ENCODE measurements at places on chromosomes 4 and X.

DNA sequence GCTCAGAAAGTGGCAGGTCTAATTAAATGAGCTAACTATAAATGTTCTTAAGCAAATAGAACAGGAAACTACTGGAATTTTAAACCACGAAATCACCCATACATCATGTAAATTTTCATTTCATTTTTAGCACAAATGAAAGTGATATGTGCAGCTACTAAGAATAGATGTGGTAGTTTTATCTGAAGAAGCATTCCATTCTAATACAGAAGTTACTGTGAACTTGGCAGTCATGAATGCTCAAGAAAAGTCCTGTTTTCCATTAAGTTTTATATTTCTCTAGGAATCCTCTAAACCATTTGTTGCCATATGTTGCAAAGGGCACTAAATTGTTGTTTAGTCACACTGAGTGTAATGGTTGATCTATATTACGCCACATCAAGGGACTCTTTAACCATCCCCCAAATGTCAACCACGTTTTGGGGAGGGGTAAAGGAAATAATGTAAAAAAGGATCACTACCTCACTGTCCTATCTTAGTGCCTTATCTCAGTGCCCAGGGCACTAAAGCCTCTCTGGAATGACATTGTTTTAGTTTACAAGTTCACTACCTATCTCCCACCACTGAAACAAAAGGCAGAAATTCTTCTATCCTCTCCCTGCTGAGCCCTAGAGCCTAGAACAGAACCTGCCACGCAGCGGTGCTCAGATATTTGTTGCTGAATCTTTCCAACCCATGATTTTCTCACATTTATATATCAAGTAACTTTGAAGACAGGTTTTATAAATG, 118.0 kb downstream of the SHISA3 start:
- no peak for DNase-seq

DNA sequence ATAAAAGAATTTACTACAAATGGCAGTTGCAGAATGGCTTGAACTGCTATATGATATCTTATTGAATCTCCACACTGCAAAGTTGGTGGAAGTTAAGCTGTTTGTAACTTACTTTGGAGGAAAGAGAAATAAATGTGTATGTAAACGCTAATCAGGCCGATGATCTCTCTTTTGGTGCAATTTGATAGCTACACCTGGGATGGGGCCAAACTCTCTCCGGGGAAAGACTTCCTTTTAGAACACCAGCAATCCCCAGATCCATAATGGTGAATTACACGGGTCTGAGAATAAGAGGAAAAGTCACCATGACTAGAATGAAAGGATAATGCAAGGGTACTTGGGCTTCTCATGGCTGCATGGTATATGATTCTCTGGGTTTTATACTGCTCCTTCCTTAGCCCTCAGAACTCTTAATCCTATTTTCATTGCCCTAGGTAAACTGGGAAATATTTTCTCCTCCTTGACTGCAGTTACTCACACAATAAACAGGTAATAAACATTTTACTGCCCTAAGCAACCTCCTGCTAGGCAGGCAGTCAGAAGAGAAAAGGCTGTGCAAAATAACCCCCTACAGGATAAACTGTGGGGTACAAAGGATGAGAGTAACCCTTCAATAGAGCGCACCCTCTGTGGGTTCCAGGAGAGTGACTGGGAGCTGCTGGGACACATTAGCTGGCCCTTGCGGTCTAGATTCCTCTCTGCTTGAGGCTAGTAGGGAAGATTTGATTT, 109.3 kb downstream of the MGST2 start:
- no peak for DNase-seq

- no peak for DNase-seq
These were observed 32.1 kb downstream of the CDX4 start for GRCh38 chrX:73478961-73479360.

DNA sequence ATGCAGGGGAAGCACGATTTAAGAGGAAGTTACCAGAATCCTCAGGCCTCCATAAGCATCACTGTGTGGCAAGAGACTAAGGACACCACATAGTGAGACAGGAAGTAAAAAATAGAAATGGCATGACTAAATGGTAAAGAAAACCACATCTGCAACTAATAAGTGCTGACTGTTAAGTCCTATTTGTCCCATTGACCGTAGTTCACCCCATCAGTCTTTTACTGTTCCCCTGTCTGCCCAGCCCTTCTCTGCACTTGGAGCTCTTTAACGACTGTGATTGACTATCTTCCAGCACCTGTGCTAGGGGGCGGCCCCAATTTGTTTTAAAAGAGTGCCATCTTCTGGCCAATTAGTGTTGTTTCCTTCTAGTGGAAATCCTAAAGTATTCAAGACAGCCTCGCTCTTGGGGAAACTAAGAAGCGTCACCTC, 94.2 kb downstream of the MAOA start:
- no peak for DNase-seq

DNA sequence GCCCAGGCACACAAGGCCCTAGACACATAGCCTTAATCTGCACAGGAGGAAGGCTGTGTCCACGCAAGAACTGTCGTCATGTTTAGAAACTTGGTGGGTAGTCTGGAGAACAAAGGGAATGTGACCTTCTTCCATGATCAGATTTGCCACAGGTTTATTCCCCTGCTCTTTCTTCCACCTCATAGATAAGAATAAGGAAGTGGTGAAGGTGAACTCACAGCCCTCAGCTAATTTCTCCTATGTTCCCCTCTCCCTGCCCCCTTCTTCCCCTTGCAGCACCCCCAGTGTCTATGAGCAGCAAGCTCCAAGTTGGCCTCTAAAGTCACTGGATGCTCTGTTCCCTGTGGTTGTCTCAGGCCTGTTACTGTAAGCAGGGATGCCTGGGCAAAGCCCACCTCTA, 39.8 kb upstream of the LAS1L start:
- DNase-seq: no peak

DNA sequence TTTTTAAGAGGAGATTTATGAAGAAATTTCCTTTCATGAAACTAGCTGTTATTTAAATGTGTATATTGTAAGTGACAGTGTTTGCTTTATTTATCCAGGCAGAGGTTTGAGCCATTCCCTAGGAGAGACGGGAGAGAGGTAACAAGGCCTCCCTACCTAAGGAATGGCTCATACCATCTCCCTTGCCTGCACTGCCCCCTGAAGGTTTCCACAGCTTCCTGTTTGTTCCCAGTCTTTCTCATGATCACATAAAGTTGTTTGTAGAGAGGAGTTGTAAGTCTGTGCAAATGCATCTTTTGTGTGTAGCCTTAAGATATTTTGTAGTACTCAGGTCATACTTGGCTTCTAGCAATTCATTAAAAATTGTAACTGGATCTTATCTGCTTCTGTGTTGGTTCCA, 1504.5 kb upstream of the PCDH10 start:
- DNase-seq: no peak

DNA sequence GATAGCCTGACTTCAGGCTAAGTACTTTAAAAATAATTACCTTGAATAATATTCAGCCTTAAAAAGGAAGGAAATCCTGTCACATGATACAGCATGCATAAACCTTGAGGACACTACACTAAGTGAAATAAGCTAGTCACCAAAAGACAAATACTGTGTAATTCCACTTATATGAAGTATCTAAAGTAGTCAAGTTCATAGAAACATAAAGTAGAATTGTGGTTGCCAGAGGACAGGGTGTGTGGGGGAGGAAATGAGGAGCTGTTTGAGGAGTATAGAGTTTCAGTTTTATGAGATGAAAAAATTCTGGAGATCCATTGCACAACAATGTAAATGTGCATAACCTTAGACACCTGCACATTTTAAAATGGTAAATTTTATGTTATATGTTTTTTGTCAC, 5.6 kb upstream of the STPG2 start:
- no peak for DNase-seq

DNA sequence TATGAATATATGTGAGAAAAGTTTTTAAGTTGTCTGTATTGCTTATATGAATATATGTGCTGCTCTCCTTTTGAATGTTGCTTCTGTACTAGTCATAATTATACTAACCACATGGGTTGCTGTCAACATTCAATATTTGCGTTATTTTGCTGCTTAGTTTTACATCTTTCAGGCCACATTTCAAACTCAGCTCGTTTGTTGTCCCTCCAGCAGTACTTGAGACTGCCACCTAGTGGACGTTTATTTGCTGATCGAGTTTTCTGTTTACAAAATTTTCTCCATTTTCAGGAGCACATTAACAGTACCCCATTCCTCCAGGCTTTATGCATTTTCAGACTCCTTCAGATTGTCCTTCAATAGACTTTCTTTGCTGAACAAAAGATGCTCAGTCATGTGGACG, 75.8 kb downstream of the NUDT11 start:
- no peak for DNase-seq

GRCh38 chr4:128757712-128758111, 51.8 kb upstream of the JADE1 start:
- no peak for DNase-seq

- DNase-seq: no peak
These were observed 46.8 kb upstream of the ELF2 start for GRCh38 chr4:139223682-139224317.

GRCh38 chr4:163707873-163708272, 213.4 kb downstream of the TMA16 start:
- DNase-seq: no peak

- no peak for DNase-seq
These were observed 59.7 kb upstream of the PGRMC2 start for GRCh38 chr4:128347175-128347868.

DNA sequence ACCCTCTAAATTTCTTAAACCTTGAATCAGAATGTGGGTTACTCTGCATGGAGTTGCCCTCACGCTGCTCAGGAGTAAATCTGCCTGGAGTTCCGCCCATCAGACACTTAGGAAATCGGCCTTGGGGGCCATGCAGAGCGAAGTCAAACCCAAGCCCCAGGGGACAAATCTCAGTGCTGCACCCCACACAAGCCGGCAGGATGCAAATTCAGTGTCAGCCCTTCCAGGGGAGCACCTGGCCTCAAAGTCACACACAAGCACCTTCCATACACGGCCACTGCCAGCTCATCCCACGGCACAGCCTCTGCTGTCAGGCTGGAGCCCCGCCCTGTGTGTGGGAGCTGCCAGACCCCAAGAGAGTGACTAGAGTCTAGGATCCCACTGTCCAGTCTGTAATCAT, 27.4 kb downstream of the RNF212 start:
- no peak for DNase-seq

DNA sequence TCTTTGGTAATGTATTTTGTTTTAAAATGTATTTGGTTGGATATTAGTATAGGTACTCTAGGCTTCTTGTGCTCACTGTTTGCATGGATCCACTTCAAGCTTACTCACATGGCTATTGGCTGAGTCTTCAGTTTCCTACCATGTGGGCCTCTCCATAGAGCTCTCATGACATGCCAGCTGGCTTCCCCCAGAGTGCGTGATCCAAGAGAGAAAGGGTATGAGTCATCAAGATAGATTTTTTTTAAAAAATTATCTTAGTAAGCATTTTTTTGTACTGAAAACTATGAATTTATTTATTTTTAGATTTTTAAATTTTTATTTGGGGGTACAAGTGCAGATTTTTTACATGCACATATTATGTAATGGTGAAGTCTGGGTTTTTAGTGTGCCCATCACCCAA, 219.1 kb upstream of the AMOT start:
- DNase-seq: no peak

GRCh38 chr4:40599431-40599830, 30.2 kb downstream of the RBM47 start:
- DNase-seq: no peak

DNA sequence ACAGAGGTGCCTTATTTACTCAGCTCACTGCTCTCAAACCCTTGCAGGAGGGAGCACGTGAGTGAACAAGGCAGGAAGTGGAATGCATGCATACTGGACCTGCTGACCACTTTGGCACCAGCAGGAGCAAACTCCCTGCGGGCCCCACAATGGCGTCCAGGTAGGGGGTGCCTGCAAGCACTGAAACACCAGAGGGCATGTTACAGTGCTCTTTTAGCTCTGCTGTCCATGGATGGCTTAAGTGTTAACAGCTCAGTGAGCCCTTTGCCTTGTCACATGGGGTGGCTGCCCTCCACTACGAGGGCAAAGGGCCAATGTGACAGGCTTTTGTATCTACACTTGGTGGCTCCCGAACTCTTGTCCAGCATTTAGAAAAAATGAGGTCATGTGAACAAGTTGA, 199.5 kb upstream of the UGT8 start:
- no peak for DNase-seq

GRCh38 chr4:8560265-8561047, 19.7 kb upstream of the GPR78 start:
- DNase-seq: no peak

DNA sequence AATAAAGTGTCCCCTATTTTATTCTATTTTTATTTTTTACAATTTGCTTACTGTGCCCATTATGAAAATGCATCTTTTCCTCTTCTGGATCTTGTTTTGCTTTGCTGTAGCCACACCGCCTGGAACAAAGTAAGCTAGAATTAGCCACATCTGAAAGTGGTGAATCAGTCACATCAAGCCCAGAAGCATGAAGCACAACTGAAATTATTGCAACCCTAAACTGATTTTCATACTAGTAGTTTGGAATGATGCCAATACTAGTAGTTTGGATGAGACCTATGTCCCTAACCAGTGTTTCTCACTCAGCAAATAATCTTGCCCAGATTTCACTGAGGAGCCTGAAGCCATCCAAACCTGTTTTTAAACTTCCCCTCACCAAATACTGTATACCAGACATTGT, 303.0 kb downstream of the EPHA5 start:
- no peak for DNase-seq

GRCh38 chr4:86950831-86951525, 16.2 kb downstream of the AFF1 start:
- DNase-seq: no peak

DNA sequence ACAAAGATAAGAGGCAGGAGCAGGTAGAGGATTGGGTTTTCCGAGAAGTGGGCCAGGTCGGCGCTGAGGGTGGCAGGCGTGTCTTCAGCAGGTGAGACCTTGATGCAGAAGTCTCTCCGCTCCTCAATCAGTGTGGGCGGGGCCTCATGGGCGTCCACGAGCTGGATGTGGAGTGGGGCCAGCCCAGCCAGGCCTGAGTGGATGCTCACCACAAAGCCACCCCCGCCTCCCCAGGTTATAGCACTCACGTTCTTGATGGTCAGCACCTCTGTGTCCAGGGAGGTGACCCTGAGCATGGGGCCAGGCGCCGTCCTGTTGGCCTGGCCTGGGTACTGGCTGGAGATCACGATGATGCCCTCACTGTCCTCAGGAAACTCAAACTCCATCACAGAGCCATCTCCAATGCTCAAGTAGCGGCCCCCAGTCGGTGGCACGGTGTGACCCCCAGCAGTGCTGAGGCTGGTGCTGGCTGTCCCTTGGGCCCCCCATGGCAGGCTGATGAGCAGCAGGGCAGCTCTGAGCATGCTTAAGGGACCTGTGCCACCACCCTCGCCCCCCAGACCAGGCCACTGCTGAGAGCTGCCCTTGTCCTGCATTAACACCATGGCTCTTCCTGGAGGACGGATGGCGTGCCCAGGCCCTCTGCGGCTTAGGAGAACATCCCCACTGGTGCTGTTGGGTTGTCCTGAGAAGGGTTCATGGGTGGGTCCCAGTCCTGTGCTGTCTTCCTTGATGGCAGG, 1.9 kb downstream of the SLC10A3 start:
- DNase-seq: no peak

- no peak for DNase-seq
These were observed 26.9 kb downstream of the FAM241A start for GRCh38 chr4:112172180-112172579.

DNA sequence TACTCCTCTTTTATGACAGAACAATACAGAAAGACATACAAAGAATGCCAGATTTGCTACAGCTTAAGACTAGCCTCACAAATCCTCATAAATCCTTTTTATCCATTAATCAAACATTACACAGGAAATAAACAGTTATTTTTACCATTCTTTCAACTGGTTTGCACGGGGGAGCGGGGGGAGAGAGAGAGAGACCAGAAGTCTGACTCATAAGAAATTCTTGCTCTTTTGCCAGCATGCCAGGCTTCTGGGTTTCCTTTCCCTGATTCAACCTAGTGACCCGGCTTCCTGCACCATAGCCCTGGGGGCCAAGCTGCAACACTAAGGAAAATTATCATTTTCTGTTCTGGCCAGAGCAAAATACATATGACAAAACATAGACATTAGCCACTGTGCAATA, 6.8 kb upstream of the RRAGB start:
- DNase-seq: no peak
